ENCODE measurements at places on chromosomes 3 and 15. TPM values are rescaled to one million over a fixed set of nuclear protein-coding genes. Genes with fewer than 3 reads are reported as not detected.

SMAD6 gene
- 13.1 TPM for total RNA-seq

IP6K2 gene
- total RNA-seq = 91.7 TPM

CMTM8 gene
- total RNA-seq = 1.7 TPM

EXD1 gene
- total RNA-seq = not detected

CHST2 gene
- total RNA-seq = 3.3 TPM

CFAP92 gene
- 0.95 TPM for total RNA-seq

LDHAL6B gene
- not detected for total RNA-seq

ZMYND10 gene
- total RNA-seq = 1.8 TPM

SLC51B gene
- total RNA-seq = not detected

- no peak overlapping the region for H3K4me3 ChIP-seq
- H3K27ac ChIP-seq = no peak overlapping the region
- H3K36me3 ChIP-seq = no peaks in the 10 kb centered on the region
- H3K4me1 ChIP-seq = no peaks in the 10 kb centered on the region
Observed at GRCh38 chr15:90042766-90043529, 41.8 kb downstream of the ZNF710 start.

- no peaks in the 10 kb centered on the region for H3K36me3 ChIP-seq
- DNase-seq = no peak
- H3K4me1 ChIP-seq = no peaks in the 10 kb centered on the region
- H3K27me3 ChIP-seq = no peaks in the 10 kb centered on the region
- H3K4me3 ChIP-seq = no peak overlapping the region
Observed at GRCh38 chr3:155404486-155404885, 111.0 kb upstream of the STRIT1 start.

GRCh38 chr3:159763602-159764489, 224.8 kb upstream of the IL12A start:
- no peaks in the 10 kb centered on the region for H3K36me3 ChIP-seq
- no peaks in the 10 kb centered on the region for H3K27me3 ChIP-seq
- peak overlapping the region; percentile 75 for H3K4me3 ChIP-seq

GRCh38 chr3:132174500-132174899, 139.7 kb upstream of the CPNE4 start:
- no peak overlapping the region for H3K27ac ChIP-seq
- no peaks in the 10 kb centered on the region for H3K4me1 ChIP-seq
- no peaks in the 10 kb centered on the region for H3K36me3 ChIP-seq
- no peaks in the 10 kb centered on the region for H3K27me3 ChIP-seq

- no peak overlapping the region for H3K4me3 ChIP-seq
- H3K27me3 ChIP-seq = no peaks in the 10 kb centered on the region
- peak overlapping the region; percentile 64 for H3K27ac ChIP-seq
- DNase-seq = no peak
- no peaks in the 10 kb centered on the region for H3K36me3 ChIP-seq
- H3K4me1 ChIP-seq = no peaks in the 10 kb centered on the region
Observed at GRCh38 chr3:171646357-171647133, 163.7 kb downstream of the PLD1 start.

GRCh38 chr15:83306561-83306960, 22.1 kb upstream of the BNC1 start:
- no peaks in the 10 kb centered on the region for H3K36me3 ChIP-seq
- DNase-seq = no peak
- no peak overlapping the region for H3K4me3 ChIP-seq

GRCh38 chr15:52217186-52217585, 26.0 kb upstream of the GNB5 start:
- DNase-seq = no peak
- H3K27me3 ChIP-seq = no peaks in the 10 kb centered on the region
- no peak overlapping the region for H3K4me3 ChIP-seq
- H3K36me3 ChIP-seq = no peaks in the 10 kb centered on the region
- no peaks in the 10 kb centered on the region for H3K4me1 ChIP-seq

- H3K4me1 ChIP-seq = no peaks in the 10 kb centered on the region
- no peak overlapping the region for H3K4me3 ChIP-seq
- H3K27ac ChIP-seq = no peak overlapping the region
- DNase-seq = no peak
- no peaks in the 10 kb centered on the region for H3K36me3 ChIP-seq
- H3K27me3 ChIP-seq = no peaks in the 10 kb centered on the region
Observed at GRCh38 chr3:62562596-62562995, 189.2 kb upstream of the FEZF2 start.

DNA sequence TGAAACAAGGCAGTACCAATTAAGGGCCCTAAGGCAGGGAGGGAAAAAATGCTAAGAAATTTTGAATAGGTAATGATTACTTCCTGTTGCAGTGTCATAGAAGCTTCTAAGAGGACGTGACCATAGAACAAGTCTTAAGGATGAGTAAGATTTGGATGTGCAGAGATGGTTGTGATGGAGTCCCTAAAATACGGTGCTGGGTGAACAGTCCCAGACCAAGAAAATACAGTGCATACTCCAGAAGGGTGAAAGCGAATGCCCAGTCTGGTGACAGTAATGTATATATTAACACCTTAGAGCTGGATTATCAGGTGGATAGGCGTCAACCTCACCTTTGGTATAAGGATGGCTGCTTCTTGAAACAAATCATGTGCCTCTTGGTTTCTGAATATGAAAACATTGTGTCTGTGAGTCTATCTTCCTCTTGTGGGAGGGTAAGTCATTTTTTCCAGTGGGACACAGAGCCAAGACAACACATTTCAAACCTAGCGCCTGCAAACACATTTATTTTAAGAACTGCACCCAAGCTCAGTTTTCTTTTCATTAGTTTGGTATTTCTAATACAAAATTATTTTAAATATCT, 101.2 kb upstream of the TP63 start:
- H3K27ac ChIP-seq = no peak overlapping the region
- H3K27me3 ChIP-seq = no peaks in the 10 kb centered on the region
- H3K36me3 ChIP-seq = no peaks in the 10 kb centered on the region
- no peaks in the 10 kb centered on the region for H3K4me1 ChIP-seq
- DNase-seq = no peak

DNA sequence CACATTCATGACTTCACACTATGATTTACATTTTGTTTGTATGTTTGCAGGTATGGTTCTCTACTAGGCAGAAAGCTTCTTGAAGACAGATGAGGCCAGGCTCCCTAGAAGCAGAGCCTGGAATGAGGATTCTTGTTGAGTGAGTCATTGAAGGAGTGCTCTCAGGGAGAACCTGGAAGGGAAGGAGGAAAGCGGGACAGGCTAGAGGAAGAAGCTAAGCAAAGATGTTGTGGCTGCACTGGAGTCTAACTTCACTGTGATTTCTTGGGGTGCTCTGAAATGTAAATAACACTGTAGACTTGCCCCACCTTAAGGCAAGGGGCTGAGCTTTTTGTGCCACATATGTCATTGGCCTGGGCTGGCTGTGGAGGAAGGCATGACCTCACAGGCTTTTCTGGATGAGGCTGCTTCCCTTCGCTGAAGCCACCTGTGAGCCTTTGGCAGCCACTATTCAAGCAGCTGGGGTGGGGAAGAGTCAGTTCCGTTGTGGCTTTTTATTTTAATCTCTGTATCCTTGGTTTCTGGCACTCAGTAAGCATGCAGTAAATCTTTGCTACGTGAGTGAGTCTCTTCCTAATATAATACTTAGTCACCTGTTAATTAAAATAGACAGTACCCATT, 307.3 kb downstream of the SV2B start:
- no peak overlapping the region for H3K4me3 ChIP-seq
- no peak for DNase-seq
- H3K4me1 ChIP-seq = peaks cover 12% of the 10 kb centered on the region

- H3K4me1 ChIP-seq = no peaks in the 10 kb centered on the region
- H3K27ac ChIP-seq = no peak overlapping the region
- DNase-seq = no peak
- no peaks in the 10 kb centered on the region for H3K36me3 ChIP-seq
- H3K4me3 ChIP-seq = no peak overlapping the region
Observed at GRCh38 chr3:72163809-72164634, 379.1 kb upstream of the PROK2 start.

DNA sequence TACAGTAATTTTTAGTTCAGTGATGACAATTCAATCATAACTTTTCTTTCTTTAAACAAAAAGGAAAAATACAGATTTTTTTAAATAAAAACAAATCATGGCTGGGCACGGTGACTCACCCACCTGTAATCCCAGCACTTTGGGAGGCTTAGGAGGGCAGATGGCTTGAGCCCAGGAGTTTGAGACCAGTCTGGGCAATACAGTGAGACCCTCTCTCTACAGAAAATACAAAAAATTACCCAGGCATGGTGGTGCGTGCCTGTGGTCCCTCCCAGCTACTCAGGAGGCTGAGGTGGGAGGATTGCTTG, 25.6 kb upstream of the ATG7 start:
- DNase-seq = no peak
- H3K27me3 ChIP-seq = no peaks in the 10 kb centered on the region
- no peak overlapping the region for H3K27ac ChIP-seq
- H3K4me1 ChIP-seq = no peaks in the 10 kb centered on the region
- H3K36me3 ChIP-seq = no peaks in the 10 kb centered on the region
- H3K4me3 ChIP-seq = no peak overlapping the region

DNA sequence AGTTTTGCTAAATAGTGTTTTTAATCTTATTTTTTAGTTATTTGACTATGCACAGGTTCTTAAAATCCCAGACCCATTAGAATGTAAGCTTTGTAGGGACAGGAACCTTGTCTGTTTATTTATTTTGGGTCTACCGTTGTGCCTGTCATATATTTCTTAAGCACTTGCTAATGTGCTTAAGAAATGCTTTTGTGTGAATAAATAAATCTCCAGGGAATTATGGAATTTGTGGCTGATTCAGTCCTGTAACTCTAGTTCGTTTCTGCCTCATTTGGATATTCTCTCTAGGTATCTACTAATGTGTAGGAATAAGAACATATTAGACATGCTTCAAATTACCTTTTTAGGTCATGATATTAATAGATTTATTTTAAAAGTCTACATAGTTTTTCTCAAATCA, 161.6 kb downstream of the LPP start:
- no peak overlapping the region for H3K4me3 ChIP-seq
- H3K27ac ChIP-seq = peak overlapping the region; percentile 20
- DNase-seq = no peak
- H3K36me3 ChIP-seq = no peaks in the 10 kb centered on the region
- H3K4me1 ChIP-seq = peaks cover 7% of the 10 kb centered on the region

DNA sequence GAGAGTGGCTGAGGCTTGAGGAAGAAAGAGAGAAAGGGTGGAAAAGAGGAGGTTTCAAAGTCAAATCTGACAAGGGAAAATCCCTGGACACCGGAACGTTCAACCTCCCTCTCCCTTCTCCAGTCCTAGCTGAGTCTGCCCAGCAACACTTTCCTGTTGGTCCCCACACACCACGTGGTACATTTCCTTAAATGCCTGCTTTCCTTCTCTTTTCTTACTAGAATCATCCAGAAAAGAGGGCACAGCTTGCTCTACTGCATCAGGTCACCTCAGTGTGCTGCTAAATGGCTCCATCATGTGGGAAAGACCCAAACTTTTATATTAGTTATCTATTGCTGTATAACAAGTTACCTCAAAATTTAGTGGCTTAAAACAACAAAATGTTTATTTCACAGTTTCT, 181.2 kb downstream of the NECTIN3 start:
- no peaks in the 10 kb centered on the region for H3K27me3 ChIP-seq
- no peaks in the 10 kb centered on the region for H3K36me3 ChIP-seq

GRCh38 chr3:129953621-129954020, 20.9 kb upstream of the TRH start:
- H3K36me3 ChIP-seq = no peaks in the 10 kb centered on the region
- DNase-seq = no peak
- no peak overlapping the region for H3K27ac ChIP-seq
- H3K27me3 ChIP-seq = no peaks in the 10 kb centered on the region
- no peak overlapping the region for H3K4me3 ChIP-seq

- no peaks in the 10 kb centered on the region for H3K36me3 ChIP-seq
- no peak overlapping the region for H3K27ac ChIP-seq
- no peak for DNase-seq
- no peak overlapping the region for H3K4me3 ChIP-seq
- no peaks in the 10 kb centered on the region for H3K27me3 ChIP-seq
Observed at GRCh38 chr3:179811321-179812095, 158.7 kb downstream of the USP13 start.
